ENCODE measurements at places on chromosomes 6 and 20.

GRCh38 chr20:47106786-47107185, 212.1 kb downstream of the EYA2 start:
- DNase-seq, result no peak

- DNase-seq, result no peak
Observed at GRCh38 chr6:142478117-142478516, 176.3 kb downstream of the ADGRG6 start.

DNA sequence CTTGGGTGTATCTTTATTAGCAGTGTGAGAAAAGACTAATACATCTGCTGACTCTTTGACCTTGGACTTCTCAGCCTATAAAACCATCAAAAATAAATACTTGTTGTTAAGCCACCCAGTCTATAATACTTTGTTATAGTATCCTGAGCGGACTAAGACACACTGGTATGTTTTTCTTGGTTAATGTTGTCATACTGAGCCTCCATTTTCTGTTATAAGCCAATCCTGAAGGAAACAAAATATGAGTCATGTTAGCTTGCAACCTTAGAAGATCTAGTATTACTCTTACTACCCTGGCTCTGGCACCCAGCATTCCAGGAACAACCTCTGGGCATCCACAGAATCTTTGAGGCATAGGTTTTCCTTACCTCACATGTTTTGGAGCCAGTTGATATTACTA, 307.2 kb downstream of the FRK start:
- DNase-seq, result no peak

DNA sequence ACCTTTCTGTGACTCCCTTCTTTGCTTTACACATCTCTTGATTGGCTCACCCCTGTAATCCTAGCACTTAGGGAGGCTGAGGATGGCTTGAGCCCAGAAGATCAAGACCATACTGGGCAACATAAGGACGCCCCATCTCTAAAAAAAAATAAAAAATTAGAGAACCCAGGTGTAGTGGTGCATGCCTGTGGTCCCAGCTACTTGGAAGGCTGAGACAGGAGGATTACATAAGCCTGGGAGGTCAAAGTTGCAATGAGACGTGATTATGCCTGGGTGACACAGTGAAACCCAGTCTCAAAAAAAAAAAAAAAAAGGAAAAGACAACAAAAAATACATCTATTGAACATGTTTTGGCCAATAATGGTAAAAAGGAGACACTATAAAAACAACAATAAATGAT, 37.8 kb downstream of the CHD6 start:
- no peak for DNase-seq

- DNase-seq, result no peak
Observed at GRCh38 chr6:69732640-69733039, 64.2 kb downstream of the LMBRD1 start.

DNA sequence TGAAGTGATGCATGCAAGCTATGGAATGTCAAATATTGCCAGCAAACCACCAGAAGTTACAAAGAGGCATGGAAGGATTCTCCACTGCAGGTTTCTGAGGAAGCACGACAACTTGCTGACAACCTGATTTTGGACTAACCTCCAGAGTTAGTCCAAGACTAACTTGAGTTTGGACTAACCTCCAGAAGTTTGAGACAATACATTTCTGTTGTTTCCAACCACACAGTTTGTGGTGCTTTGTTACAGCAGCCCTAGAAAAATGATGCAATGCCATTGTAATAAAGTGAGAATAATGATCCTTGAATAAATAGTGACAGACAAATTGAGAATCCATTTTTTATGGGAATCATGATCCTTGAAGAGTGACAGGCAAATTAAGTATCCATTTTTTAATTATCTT, 169.9 kb upstream of the HDDC2 start:
- DNase-seq, result no peak

DNA sequence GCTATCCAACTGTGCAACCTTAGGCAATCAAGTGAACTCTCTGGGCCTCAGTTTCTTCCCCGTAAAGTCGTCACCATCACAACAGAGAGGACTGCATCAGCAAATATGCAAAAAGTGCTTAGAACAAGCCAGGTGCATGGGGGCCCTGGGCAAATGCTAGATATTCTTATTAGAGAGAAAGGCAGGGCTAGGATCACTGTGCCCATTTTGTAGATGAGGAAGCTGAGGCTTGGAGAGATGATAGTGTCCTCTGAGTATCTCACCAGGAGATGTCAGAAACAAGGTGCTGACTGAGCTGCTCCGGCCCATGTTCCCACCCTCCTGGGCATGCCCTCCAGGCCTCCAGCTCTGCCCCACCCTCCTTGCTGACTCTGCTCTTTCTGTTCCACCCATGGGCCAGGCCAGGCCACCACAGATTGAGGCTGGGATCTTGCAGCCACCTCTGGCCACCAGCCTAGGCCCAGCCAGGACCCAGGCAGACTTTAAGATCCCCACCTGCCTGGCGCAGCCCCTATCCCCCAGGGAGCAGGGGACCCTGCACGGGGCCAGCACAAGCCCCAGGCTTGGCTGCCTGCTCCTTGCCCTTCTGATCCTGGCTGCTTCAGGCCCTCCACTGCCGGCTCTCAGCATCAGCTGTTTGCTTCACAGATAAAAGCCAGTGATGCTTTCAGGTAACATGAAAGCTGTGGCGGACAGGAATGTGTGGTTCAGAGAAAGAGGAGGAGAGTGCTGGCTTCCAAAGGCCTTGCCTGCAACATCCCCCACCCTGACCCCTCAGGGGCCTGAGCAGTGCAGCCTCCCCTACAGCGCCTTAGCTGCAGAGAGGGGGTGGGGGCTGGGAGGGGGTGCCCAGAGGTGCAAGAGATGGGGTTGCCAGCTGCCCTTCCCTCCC, 47.6 kb downstream of the GRM4 start:
- DNase-seq, result no peak

GRCh38 chr20:24695529-24696225, 226.2 kb downstream of the SYNDIG1 start:
- DNase-seq, result no peak

DNA sequence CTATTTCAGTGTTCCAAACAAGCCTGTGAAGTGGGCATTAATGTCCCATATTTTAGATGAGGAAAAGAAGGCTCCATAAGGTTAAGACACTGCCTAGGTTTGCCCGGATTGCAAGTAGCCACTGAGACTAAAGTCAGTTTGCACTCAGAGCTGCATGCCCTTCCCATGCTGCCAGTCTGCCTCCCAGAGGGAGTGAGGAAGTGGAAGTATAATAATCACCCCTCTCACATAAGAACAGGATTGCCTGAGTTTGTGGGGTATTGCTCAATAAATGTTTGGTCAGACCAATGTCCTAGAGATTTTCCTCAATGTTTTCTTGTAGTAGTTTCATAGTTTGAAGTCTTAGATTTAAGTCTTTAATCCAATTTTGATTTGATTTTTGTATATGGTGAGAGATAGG, 43.9 kb upstream of the CLIC5 start:
- DNase-seq, result no peak

All from NCI-H774 (cell line).